ENCODE measurements at places on chromosomes 16 and 17.

GRCh38 chr16:10763456-10763855 is 19.8 kb downstream of the NUBP1 start:
- no peak for DNase-seq

DNA sequence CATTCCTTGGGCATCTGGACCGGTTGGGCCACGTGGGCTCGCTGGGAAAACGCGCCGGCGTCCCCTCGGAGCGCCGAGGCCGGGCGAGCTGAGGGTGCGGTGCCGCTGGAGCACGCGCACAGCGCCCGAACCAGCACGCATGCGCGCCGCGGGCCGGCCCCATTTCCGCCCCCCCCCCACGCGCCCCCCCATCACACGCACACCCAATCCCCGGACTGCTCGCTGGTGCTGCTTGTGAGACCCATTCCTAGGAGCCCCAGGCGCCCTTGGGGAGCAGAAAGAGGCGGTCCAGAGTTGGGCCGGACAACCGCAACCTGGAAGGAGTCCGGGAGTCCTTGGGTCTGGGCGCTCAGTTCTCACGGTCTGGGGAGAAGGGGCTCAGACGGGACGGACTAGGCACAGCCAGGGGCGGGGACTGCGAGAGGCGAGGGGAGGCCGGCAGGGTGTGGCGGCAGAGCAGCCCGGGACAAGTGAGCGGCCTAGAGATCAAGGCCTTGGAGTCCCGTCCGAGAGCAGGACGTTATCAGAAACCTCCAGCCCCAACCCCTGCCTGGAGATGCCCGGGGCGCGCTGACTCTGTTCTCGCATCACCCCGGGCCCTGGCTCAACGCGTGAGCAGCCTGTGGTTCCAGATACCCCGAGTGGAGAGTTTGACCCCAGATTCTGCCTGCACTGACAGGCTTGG is 6.0 kb upstream of the CBX8 start:
- DNase-seq, result peak; percentile 47

DNA sequence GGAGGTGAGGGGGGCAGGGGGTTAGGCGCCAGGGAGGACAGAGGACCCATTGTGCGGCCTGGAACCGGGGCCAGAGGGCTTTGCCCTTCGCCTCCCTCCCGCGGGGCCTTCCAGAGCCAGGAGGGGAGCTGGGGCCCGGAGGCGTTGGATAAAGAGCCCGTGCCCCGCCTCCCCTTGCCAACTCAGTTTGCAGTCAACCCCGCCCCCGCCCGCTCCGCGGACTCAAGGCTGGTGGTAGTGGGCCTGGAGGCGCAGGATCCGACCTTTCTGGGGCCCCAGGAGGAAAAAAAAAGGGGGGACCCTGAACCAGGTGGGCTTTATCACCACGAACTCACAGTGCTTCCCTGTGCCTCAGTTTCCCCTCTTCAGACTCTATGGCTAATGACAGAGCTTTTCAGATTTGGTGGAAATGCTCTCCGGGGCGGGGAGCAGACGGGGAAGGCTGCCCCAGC is 2.0 kb upstream of the SPHK1 start:
- no peak for DNase-seq

DNA sequence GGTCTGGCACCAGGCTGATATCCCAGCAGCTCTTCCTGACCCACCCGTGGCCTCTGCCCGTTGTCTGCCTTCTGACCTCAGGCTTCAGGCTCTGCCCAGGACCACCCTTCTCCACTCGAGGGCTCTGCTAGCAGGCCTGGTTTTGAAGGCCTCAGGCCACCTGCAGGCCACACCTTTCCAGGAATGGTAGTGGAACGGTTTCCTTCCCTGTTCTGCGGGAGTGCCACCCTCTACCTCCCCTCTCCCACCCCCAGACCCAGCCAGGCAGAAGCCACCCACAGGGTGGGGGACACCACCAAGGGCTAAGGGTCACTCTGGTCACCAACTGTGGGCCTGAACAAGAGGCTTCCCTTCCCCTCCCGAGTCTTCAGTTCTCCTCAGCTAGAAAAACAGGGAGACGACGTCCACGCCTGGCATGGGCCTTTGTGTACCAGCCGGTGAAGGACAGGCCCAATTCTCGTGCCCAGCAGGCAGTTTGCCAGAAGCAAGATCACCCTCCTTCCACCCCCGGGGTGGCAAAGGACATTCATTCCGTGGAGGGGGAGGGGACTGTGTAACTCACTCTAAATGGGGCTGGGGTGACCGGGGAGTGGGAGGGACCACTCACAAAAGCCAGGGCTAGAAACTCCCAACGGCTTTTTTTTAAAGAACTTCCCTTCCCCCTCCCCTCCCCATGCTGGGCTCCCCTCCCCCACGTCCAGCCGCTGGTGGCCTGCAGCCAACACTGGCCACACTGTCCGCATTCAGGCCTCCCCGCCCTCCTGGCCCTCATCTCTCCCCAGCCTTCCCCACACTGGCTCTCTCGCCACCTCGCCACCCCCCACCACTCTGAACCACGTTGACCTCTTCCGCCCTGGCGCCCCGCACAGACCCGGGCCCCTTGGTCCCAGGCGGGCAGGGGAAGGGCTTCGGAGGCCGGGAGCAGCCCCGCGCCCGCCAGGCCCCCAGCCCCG is 7.7 kb downstream of the CBX4 start:
- DNase-seq, result no peak

DNA sequence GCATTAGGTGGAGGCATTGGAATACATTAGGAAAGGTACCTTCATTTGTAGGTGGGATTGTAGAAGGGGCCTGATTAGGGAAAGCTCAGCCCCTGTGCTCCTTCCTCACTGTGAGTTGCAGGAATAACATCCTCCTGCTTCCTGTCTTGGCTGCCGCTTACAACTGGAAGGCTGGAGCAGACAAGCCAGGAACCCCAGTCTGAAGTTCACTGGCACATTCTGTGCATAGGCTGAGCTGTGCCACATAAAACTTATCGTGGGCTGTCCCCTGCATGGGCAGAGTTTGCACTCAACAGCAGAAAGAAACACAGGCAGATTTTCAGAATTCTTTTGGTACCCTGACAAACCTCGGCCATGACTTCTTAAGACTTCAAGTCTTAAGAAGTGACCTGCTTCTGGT is 200.1 kb downstream of the SALL1 start:
- no peak for DNase-seq

DNA sequence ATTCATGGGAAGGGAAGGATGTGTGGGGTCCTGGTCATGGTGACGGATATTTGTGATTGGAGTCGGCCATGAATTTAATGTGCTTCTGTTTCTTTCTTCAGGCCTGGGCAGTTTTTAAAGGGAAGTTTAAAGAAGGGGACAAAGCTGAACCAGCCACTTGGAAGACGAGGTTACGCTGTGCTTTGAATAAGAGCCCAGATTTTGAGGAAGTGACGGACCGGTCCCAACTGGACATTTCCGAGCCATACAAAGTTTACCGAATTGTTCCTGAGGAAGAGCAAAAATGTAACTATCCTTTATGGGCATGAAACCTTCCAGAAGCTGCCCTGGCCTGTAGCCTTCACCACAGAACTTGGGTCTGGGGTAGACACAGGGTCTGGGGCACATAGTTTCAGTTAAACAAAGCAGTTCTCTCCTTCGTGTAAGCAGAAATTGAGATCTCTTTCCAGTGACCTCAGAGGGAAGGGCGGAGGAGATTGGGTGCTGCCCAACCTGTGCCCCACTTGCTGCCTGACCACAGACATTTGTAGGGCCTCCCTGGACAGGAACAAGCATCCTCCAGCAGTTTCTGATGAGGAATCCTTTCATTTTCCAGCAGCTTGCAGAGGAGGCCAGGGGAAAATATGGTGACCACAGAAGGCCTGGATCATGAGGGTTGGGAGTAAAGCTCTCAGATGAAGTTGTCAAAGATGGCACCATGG is 10.1 kb downstream of the IRF8 start:
- no peak for DNase-seq

DNA sequence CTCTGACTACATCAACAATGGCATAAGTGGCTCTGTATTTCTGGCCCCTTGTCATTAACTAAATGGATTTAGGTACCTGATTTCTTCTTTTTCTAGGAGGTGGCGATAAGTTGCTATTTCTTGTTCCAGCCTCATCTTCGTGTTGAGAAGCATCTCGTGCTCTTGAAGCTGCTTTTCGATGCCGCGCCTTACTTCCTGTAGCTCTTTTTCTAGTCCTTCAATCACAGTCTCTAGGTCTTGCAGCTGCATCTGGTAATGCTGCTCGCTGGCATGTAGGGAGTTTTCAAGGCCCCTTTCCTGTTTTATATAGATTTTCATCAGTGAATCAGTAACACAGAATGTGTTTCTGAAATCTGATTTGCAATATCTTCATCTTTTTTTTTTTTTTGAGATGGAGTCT is 5.1 kb downstream of the KRT222 start:
- no peak for DNase-seq

- no peak for DNase-seq
Measured at GRCh38 chr17:36641877-36642845, 40.8 kb downstream of the MRM1 start.

- DNase-seq, result no peak
Measured at GRCh38 chr16:11618107-11618717, 31.5 kb upstream of the LITAF start.

- no peak for DNase-seq
Measured at GRCh38 chr16:85839681-85840240, 40.3 kb downstream of the COX4I1 start.

GRCh38 chr17:75442168-75443103 is 14.0 kb upstream of the TMEM94 start:
- no peak for DNase-seq

- no peak for DNase-seq
Measured at GRCh38 chr17:14428648-14429029, 127.8 kb downstream of the HS3ST3B1 start.

DNA sequence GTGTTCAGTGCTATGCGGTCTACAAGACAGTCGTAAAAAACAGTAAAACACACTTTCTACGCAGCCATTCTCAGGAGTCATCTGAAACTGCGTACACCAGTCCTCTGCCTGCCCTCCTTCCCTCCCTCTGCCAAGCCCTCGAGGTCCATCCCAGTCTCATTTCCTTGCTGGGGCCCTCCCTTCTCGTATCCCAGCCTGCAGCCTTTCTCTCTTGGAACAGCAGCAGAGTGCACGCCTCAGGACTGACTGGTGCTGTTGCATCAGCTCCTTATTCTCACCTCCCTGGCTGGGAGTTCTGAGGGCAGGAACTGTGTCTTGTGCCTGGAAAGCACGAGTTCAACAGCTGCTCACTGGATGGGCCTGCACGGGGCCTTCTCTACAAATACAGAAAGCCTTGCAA is 12.5 kb downstream of the FAHD1 start:
- DNase-seq, result peak; percentile 63

DNA sequence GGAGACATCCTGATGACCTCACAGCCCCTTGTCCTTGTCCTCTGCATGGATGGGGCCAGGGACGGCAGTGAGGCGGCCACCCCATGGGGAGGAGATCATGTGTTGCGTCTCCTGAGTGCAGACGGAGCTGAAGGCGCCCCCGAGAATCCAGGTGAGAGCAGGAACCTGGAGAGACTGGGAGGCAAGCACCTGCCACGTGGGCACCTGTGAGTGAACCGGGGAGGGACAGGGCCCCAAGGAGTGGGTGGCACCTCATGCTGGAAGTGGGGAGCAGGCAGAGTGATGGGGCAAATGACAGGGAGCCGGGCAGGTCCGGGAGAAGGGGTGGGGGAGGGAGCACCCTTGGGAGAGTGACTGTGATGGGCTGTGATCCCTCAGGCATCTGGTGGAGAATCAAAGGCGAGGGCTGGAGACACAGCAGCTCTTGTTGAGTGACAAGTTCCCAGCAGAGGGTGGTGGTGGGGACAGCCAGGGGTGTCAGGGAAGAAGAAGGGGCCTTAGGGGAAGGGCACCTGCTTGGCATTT is 174.3 kb upstream of the CHMP6 start:
- no peak for DNase-seq

GRCh38 chr16:30902029-30902972 is 5.9 kb downstream of the CTF1 start:
- DNase-seq, result peak; percentile 39

- DNase-seq, result no peak
Measured at GRCh38 chr17:49692751-49693150, 14.9 kb upstream of the SPOP start.

DNA sequence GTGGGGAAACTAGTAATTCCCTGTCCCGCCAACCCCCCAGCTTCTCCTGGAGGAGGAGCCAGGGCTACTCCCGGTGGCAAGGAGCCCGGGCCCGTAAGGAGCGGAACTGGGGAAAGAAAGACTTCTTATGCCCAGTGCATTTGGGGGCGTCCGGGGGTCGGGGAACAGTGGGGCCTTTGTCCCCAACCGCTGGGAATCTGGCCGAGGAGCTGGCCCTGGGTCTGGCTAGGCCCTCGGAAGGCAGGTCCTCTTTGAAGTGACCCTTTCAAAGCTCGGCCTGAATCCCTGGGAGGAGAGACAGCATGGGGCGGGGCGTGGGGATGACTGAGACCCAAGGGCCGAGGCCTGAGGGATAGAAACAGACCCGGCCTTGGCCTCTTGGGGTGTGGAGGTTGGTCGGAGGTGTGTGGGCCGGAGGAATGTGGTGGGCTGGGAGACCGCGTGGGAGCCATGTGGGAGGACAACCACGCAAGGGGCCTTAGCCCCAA is 6.0 kb downstream of the ARHGAP23 start:
- DNase-seq, result no peak

DNA sequence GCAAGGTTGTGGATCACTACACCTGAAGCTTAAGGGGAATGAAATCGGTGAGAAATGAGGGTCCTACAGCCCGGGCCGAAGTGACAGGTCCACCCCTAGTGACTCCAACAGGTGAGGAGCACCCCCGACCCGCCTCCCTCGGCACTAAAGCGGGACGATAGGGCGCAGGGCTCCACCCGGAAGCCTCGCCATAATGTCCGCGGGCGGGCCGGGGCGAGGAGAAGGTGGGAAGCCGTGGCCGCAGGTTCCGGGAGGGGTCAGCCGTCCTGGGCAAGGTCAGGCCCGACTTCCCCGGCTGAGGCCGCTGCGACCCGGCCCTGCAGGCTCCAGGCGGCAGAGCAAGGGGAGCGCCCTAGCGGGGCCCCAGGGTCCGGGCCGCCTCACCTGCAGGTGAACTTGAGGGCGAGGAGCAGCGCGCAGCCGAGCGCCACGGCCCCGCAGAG is 543 bp downstream of the TXNDC11 start:
- no peak for DNase-seq

DNA sequence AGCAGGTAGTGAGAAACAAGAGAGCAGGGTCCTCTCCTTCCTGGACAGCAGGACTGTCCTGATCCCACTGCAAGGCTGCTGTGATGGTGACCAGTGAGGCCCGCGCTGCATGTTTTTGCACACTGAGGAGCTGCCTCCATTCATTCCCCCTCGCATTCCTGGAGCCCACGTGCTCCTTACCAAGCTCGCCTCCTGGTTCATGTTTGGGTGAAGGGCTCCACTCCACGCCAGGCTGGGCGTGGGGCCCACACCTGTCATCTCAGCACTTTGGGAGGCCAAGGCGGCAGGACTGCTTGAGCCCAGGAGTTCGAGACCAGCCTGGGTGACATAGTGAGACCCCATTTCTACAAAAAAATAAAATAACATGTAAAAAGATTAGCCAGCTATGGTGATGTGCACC is 15.4 kb upstream of the FASN start:
- no peak for DNase-seq

DNA sequence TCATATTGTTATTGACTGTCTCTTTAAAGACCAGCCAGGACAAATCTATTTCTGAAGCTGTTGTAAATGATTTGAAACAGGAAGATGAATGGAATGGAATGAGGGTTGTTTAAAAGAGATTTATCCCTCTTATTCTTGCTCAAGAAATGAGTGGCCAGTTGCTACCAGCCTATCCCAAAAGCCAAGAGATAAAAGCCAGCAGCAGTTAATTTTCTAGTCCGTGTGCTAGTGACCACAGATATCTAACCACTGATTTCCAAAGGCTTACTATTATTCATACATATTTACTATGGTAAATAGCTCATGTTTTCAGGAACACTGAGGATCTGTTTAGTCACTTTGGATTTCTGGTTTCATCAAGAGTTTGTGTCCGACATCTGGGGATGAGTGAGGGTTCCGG is 105.7 kb downstream of the CDH13 start:
- DNase-seq, result no peak
